ENCODE measurements at places on chromosomes 6 and 20.

DNA sequence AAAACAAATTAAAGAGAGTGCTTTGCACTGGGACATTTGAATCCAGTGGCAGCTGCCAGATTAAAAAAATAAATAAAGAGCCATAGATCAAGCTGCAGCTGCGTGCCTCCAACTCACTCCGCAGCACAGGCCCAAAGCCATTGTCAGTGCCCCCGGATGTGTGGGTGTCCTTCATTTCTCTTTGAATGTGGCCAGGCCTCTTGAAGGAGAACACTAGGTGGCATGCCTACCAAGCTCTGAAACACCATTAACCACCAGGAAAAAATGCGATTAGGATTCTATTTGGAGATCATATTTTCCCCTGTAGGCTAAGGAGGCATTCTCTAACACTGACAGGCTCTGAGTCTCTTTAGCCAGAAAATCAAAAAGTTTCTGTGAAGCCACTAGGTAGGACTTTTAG lies 549.8 kb downstream of the PRKN start:
- DNase-seq = no peak

DNA sequence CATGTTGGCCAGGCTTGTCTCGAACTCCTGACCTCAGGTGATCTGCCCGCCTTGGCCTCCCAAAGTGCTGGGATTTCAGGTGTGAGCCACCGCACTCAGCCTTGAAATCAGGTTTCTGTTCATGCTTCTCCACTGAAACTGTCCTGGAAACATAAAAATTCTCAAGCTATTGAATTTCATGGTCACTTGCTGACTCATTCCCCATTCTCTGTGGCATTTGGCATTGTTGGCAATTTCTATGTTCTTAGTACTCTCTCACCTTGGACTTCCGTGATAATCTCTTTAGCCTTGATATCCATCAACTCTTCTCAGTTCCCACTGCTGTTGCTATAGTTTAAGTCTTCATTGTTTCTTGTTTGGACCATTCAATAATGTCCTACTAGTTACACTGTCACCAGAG lies 6.2 kb downstream of the SEL1L2 start:
- no peak for DNase-seq

GRCh38 chr6:118495485-118496280 lies 52.4 kb upstream of the PLN start:
- DNase-seq = no peak

DNA sequence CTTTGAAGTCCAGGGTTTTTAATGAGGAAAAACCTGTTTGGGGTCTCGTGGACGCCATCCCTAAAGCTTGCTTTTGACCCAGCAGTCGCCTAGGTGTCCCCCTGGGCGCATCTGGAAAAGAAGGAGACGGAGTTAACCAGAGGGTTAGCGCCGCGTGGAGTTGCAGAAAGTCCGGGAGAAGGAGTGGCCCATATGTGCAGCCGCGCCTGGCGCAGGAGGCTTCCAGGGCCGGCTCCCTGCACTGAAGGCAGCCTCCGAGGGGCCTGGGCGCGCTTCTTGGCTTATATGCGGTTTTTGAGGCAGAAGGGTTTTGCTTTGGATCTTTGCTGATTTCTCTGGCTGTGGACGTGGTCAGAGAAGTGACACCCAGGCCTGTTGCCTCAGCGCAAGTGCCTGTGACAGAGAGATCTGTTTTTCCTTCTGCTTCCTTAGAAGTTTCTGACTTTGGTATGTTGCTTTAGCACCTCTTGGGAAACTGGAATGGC lies 987 bp downstream of the TMEM181 start:
- DNase-seq = no peak

DNA sequence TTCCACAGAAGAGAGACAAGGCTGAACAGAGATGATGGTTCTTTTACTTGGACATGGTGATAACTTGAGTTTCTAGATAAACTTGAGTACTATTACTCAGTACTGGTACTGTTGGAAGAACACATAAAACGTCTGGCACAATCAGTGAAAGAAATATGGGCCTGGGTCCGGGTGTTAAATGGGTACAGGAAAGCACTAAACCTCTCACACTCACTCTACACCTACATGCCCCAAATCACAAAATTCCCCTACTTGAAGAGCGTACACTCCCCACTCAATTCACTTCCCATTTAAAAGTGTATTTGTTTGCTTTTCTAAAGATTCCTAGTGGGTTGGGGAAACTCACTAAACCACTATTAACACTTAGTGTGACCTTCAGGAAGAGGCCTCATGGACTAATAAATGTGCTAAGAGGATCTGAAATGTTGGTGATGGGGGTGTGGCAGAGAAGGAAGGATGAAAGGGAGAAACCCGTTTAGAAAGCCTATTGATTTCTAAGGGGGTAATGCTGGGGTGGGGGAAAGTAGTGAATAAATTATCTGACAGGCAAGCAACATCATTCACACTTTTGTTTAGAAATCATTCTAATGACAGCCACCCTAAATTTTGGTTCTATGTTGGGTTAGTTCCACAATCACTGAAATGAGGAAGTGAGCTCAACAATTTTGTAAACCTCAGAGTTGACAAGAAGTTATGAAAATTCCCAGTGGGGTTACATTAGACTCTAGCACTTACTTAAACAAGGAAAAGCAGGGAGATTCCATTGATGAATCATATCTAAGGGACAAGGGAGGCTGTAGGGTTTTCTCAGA lies 222.6 kb upstream of the MARCKS start:
- DNase-seq = no peak

GRCh38 chr6:136031982-136032381 lies 180.5 kb downstream of the PDE7B start:
- no peak for DNase-seq

- DNase-seq = no peak
Observed at GRCh38 chr6:11536795-11537194, 754 bp upstream of the TMEM170B start.

DNA sequence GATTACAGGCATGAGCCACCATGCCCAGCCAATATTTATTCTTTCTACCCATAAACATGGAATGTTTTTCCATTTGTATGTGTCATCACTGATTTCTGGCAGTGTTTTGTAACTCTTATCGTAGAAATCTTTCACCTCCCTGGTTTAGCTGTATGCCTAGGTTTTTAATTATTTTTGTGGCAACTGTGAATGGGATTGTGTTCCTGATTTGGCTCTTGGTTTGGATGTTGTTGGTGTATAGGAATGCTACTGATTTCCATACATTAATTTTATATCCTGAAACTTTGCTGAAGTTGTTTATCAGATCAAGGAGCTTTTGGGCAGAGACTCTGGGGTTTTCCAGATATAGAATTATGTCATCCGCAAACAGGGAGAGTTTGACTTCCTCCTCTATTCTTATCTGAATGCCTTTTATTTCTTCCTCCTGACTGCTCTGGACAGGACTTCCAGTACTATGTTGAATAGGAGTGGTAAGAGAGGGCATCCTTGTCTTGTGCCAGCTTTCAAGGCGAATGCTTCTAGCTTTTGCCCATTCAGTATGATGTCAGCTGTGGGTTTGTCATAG lies 198.6 kb downstream of the ZDHHC14 start:
- DNase-seq = no peak

- no peak for DNase-seq
Observed at GRCh38 chr6:14819001-14819400, 426.9 kb upstream of the JARID2 start.

GRCh38 chr20:63837479-63837878 lies 6.4 kb upstream of the ZBTB46 start:
- DNase-seq = no peak

GRCh38 chr20:39800548-39800947 lies 838.4 kb downstream of the DHX35 start:
- no peak for DNase-seq

- no peak for DNase-seq
Observed at GRCh38 chr6:142893088-142893487, 51.9 kb downstream of the HIVEP2 start.

- DNase-seq = no peak
Observed at GRCh38 chr6:12280458-12280857, 9.7 kb upstream of the EDN1 start.

DNA sequence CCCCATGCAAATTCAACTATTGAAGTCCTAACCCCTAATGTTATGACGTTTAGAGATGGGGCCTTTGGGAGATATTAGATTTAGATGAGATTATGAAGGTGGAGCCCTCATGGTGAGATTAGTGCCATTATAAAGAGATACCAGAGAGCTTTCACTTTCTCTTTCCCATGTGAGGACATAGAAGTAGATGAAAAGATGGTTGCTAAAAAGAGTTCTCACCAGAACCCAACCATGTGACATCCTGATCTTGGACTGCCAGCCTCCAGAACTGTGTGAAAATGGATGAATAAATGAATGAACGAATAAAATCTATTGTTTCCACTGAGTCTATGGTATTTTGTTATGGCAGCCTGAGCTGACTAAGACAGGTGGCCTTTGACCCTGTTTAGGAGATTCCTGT lies 50.6 kb upstream of the FBXO30 start:
- DNase-seq = no peak

DNA sequence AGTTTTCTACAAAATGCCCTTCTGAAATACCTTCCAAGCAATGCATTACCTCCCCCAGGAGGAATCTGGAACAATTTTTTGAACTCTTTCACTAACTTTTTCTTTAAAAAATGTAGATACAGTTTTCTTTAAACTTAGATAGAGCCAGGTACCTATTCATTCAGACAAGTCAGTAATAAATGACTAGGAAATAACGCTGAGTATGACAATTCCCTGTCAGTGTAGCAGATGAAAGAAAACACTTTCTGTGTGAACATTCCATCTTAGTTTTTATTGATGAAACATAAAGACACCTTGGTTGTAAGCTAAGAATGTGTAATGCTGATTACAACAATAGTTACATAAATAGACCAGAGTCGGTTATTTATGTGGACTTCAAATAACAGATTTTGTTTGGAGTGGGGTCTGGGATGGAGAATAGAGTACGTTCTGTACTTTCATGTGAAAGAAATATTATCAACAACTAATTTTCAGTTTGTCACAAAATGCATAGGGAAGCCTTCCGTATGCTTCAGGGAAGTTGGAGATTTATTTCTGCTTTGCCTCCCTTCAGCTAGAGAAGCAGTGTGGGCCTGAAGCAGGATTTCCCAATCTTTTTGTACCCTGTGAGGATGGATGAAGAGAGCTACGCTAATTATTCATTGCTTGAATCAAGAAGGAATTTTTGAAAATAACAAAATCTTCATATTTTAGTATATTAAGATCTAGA lies 19.2 kb upstream of the QKI start:
- DNase-seq = no peak

DNA sequence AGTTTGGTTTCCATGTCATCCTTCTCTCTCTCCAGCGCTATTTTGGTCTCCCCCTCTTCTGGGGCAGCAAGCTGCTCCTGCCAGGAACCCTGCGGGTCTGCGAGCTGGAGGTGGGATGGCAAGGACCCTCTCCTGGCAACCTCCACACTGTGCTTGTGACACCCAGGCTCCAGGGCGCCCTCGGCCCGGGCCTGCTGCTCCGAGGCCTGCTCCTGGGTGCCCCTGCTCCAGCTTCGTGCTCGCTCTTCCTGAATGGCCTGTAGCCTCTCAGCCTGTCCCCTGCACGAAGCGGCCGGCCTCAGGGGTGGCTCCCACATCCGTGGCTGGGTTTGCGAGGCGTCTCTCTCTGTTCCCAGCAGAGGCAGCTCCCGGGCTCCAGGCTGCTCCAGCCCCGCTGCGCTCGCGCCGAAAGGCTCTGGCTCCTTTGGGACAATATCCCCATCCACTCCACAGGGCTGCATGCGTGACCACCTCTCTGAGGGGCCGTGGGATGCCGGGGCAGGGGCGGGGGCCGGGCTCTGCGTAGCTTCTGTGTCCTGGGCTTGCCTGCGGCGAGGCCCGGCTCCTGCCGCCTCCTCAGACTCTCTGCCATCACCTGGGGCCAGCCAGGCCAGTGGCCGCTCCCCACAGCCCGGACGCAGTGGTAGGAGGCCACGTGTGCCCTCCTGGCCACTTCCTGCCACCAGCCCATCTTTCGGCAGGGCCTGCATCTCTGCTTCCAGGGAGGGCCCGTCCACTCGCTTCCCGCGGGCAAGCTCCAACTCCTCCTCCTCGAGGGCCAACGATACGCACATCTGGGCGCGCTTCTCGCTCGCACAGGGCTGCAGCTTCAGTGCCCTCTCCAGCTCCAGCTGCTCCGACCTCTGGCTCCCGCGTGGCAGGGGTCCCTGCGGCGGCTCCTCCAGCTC lies 68.9 kb downstream of the GINS1 start:
- DNase-seq = no peak

Measured in iPS DF 6.9 (cell line).